ENCODE measurements at places on chromosomes 2 and 18. TPM values are rescaled to one million over a fixed set of nuclear protein-coding genes. Genes with fewer than 3 reads are reported as not detected.

- DNase-seq: no peak
Observed at GRCh38 chr2:120821446-120822160, 85.9 kb downstream of the GLI2 start.

DNA sequence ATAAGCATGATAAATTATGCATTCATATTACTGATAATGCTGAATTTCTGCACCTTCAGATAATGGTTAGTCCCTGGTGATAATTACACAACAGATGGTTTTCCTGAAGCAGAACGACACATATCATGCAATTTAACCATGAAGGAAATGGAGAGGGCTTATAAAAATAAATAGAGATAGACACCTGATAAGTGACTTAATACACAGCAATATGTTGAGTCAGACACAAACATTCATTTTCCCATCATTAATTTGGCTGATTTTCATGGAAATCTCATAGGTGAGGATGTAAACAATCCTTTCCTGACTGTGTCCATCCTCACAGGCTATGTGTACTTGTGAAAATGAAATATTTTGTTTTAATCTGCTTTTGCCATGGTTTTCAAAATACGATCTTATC lies 36.9 kb upstream of the DSEL start:
- no peak for DNase-seq

- DNase-seq: no peak
Observed at GRCh38 chr18:58087928-58088690, 44.1 kb downstream of the NEDD4L start.

The NEURL3 gene
- polyA plus RNA-seq: 0.23 TPM

The MC2R gene
- not detected for polyA plus RNA-seq

Measured in right lung (tissue), 10 donors.